Right ventricle myocardium inferior (tissue), 1 donor: ENCODE measurements at places on chromosomes 16 and 17.

GRCh38 chr17:32348483-32348800 lies 1.5 kb upstream of the ZNF207 start:
- DNase-seq, result no peak

DNA sequence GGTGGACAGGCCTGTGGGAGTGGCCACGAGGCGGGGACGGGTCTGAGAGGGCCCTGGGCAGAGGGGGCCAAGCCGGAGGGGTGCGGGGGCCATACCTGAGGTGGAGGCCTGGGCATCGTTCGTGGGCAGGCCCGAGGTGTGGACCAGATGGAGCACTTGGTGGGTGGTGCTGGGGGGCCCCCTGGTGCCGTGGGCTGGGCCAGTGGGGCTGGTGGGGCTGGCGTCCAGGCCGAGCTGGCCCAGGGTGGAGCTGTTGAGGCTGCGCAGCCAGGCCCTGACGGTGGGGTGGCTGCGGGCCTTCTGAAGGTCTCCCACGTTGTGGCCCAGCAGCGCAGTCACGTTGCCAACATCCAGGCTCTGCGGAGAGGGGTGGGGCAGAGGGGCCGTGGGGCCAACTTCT lies 9.4 kb downstream of the MSLN start:
- no peak for DNase-seq

- no peak for DNase-seq
Measured at GRCh38 chr16:76913046-76913445, 277.9 kb upstream of the MON1B start.

GRCh38 chr16:20344611-20345010 lies 7.9 kb downstream of the UMOD start:
- DNase-seq, result no peak

DNA sequence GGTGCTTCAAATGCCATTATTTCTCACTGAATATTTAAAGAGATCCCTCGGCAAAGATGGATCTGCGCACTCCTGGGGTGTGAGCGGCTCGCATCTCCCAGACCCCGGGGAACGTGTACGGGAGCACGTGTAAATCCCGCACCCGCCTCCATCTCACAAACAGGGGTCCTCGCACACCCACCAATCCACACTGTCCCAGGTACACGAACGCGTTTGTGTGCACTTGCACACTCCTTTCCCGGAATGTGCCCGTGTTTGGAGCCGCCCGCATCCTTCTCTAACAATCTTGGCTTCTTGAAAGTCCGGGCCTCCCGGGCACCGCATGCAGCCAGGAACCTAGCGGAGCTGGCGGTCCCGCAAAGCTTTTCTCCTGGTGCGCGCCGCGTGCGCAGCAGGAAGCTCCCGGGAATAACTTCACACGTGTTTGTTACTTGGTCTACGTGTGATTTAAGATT lies 2.5 kb upstream of the SALL1 start:
- DNase-seq, result peak; percentile 48

GRCh38 chr17:9922012-9922848 lies 17.2 kb upstream of the RCVRN start:
- DNase-seq, result no peak

DNA sequence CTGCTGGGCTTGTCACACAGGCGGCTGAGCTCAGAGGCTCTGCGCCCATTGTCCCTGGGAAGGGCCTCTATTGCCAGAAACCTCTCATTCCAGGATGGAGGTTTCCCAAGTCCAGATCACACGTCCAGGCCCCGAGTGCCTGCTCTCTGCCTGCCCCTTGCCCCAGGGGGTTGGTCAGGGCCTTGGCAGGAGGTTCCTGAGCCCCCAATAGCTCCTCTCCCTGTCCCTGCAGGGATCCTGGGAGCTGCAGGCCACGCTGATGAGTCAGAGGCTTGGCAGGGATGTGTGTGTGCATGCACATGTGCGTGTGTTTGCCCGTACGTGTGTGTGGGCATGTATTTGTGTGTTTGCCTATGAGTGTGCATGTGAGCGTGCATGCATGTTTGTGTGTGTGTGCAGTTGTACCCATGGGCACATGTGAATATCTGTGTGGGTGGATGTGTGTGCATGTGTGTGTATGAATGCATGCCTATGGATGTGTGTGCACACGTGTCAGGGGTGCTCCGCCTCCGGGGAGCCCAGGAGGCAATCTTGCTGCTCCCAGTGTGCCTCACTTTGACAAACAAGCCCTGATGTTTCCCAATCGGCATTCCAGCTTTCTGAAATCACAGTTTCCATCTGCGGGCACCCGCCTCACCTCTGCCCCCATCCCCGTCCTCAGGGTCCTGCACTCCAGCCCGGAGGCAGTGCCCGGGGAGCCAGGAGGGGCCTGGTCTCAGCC lies 98.4 kb upstream of the GSE1 start:
- no peak for DNase-seq

GRCh38 chr16:5066511-5066910 lies 755 bp upstream of the C16orf89 start:
- DNase-seq, result no peak

DNA sequence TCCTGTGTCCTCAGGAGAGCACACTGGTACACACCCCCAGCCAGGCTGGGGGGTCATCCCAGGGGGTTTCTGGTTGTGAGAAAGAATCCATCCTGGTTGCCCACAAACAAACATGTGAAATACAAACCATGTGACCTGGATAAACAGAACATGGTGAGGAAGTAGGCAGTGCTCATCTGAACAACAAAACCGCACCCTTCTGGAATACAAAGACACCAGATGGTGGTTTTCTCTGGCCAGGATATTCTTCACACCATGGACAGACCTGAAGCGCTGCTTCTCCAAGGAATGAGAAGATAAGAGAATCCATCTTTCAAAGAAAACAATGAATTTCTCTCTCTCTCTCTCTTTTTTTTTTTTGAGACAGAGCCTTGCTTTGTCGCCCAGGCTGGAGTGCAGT lies 302.3 kb downstream of the SLC39A11 start:
- no peak for DNase-seq

GRCh38 chr16:21163576-21163975 lies 5.1 kb downstream of the LDAF1 start:
- DNase-seq, result no peak

GRCh38 chr16:26263406-26263805 lies 571.6 kb downstream of the HS3ST4 start:
- no peak for DNase-seq

DNA sequence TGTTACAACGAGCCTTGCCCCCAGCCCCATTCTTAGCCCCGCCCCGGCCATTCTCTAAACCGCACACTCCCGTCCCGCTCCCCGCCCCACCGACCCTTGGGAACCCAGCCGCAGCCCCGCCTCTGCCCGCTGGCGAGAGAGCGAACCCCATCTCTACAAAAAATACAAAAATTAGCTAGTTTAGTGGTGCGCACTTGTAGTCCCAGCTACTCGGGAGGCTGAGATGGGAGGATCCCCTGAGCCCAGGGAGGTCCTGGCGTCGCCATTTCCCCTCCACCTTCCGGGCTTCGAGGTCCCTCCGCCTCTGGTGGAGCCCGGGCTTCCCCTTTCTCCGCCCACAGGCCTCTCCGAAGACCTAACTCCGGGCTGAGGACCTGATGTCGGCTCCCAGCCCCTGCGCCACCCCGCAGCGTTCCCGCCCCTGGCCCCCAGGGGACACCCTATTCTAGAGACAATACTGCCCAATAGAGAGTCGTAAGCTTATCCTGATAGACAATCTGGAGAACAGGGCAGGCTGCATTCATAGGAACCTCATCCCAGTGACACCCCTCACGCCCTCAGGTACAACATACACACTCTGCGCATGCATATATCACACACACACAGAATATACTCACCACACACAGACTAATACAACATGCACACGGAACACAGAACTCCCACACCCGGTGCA lies 480 bp upstream of the PROCA1 start:
- peak; percentile 86 for DNase-seq

DNA sequence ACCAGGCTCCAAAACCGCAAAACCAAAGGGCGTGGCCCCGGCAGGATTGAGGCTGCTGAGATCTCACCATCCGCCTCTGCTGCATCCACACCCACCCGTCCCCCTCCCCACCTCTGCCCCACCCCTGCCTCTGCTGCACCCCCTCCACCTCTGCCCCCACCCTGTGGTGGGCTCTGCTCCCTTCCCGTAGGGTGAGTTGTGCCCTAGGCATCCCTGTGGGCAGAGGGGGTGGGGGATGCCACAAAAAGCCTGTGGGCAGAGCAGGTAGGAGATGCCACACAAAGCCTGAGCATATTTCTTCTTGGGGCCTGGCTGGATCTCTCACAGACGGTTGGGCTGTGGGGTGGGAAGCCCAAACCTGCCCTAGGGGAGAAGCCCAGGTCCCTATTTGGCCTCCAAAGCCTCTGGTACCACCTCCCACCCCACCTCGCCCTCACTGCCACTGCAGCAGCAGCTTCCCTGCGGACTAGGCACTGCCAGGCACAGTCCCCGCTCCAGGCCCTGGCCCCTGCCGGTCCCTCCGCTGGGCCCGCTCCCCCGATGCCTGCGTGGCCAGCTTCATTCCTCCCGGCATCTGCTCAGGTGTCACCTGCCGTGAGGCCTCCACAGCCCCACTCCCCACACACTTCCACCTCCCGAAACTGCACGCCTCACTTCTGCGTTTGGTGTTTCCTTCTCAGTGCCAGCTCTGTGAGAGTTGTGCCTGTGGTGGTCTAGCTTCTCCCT lies 11.3 kb upstream of the PABPN1L start:
- no peak for DNase-seq

DNA sequence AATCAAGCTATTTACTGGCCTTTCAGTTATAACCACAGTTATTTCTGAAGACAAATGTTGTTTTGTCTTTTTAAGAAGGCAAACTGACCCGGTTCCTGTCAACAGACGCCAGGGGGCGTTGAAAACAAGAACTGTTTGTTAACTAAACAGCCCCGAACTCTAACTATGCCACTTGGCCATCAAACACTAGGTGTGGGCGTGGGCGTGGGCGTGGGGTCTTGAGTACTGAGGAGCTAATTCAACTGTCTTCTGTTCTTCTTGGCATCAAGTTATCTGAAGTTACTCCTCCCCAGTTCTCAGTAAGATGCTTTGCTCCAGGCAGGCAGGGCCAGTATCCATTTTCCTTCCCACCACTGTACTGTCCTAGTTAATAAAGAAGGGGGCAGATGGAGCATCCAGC lies 63.3 kb upstream of the MTMR4 start:
- no peak for DNase-seq

DNA sequence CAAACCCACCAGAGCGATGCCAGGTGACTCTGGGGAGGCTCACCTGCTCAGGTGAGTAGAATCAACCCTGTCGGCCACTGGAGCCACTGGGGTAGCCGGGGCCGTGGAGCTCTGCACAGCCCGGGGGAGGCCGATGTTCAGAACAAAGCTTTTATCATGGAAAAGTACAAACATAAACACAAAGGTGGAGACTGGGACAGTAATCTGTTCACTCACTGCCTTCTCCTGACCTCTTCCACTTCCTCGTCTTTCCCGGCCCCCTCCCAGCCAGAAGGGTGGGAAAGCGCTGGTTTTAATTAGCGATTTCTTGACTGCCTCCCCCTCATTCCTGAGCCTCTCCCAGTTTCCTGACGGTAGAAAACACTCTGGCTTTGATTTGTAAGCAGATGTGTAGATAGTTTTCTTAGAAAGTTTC lies 9.8 kb upstream of the TEX19 start:
- no peak for DNase-seq

DNA sequence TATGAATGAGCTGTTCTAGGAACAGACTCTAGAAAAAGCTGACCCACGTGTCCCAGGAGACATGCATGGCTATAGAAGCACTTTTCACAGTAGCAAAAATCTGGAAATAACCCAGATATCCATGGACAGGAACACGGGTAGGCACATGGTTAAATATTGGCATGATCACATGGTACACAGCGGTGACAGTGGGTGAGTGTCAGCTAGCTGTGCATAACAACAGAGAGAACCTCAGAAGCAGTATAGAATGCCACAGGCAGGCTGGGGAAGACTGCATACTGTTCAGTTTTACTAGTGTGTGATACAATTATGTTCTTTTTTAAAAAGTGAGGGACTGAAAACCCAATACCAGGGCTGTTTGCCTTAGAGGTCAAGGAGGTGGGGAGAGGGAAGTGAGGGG lies 31.4 kb downstream of the EPN2 start:
- DNase-seq, result no peak

DNA sequence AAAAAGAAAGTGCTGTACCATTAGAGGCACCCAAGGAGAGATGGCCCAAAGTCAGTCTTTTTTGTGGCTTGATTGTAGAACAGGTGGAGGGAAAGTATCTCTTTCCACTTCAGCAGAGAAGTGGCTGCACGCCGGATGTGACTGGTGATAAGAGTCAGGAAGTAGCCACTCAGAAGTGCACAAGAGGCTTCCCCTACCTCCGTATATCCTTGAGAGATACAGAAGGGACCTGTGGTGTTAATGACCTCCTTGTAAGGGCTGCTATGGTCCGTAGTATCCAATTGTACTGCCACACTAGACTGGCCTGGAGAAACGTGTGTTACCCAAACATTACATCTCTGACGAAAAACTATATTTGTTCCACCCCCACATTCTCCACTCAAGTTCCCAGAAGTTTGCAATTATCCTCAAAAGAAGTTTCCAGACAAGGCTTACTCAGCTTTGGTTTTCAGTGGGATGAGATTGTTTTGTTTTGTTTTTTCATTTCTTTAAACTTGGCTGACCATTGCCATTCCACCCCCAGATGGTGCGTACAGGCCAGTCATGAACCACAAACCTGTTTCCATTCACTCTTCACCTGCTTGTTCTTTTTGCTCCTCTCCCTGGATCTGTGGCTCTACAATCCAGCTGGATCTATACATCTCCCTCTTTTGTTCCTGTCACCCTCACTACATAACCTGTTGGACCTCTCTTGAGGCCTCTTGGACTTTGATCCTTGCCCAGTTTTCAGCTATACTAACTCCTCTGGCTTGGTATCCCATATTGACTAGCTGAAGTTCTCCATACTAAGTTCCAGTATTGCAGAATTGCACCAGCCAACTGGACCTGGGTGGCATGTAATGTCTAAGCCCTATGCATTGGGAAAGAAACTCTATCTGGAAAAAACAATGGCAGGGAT lies 20.7 kb upstream of the MED13 start:
- DNase-seq, result no peak

GRCh38 chr17:16075949-16076348 lies 76.3 kb downstream of the TTC19 start:
- DNase-seq, result no peak

DNA sequence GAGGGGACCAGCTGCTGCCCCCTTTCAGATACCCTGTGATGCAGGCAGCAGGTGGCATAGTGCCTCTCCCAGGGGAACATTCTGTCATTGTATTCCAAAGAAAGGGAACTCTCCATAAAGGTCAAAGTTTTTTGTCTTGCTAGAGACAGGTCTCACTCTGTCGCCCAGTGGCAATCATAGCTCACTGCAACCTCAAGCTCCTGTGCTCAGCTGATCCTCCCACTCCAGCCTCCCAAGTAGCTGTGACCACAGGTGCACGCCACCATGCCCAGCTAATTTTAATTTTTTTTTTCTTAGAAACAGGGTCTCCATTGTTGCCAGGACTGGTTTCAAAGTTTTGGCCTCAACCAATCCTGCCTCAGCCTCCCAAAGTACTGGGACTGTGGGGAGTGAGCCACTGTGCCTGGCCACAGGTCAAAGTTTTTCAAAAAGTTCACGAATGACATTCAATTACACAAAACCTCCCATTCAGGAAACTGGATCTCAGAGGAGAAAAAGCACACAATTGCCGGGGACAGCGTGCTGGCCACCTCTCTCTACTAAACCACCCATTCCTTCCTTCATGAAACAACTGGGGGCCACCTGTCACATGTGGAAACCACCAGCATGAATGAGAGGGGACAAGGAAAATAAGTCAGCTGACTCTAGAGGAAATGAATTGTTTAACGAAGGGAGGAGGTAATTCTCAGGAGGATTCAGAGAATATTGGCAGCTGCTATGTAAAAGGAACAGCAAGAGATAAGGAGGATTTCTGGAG lies 80.0 kb downstream of the MARCHF10 start:
- DNase-seq, result no peak
